Anterior cingulate cortex (tissue), 58 donors: ENCODE measurements at places on chromosomes 2 and 18.

- no peak for DNase-seq
Measured at GRCh38 chr2:239462671-239463506, 62.1 kb upstream of the HDAC4 start.

DNA sequence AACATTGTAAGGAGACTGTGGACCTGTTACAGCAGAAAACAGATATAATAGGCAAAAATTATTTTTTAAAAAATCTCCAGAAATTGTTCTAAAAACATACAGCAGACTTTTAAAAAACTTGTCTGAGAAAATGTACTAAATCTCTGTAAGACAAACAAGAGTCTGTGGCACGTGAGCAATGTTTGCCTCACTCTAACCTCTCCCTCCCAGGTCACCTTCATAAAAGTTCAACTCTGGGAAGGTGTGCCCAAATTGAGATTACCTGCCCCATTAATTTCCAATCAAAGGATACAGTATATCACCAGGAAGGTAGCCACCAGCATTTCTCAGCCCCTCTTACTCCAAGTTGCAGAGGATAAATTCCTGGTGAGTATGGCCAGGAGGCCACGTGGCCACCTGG, 992.7 kb downstream of the TMEM182 start:
- no peak for DNase-seq

DNA sequence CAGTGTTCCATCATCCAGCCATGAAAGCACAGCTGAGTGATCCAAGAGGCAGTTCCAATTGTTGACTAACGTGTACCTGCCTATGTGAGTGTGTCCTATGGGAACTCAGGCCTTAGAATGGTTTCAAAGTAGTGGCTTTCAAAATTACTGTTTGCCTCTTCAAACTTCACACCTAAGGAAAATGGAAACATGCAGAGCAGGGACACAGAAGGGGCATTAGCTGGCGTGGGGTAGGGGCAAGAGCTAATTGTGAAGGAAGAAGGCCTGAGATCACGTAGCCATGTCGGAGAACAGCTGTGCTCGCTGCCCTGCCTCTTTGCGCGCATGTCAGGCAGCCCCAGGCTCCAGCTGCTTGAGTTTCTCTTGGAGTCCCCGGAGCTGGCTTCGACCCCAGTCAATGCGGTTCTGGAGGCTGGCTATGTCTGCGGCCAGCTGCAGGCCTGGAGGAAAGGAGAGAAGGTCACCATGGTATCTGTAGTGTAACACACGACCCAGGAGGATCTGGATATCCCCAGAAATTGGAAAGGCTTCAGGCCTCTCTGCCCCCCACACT, 3.8 kb upstream of the IMP4 start:
- DNase-seq, result no peak

GRCh38 chr2:55165626-55166025, 66.5 kb downstream of the CLHC1 start:
- DNase-seq, result no peak

DNA sequence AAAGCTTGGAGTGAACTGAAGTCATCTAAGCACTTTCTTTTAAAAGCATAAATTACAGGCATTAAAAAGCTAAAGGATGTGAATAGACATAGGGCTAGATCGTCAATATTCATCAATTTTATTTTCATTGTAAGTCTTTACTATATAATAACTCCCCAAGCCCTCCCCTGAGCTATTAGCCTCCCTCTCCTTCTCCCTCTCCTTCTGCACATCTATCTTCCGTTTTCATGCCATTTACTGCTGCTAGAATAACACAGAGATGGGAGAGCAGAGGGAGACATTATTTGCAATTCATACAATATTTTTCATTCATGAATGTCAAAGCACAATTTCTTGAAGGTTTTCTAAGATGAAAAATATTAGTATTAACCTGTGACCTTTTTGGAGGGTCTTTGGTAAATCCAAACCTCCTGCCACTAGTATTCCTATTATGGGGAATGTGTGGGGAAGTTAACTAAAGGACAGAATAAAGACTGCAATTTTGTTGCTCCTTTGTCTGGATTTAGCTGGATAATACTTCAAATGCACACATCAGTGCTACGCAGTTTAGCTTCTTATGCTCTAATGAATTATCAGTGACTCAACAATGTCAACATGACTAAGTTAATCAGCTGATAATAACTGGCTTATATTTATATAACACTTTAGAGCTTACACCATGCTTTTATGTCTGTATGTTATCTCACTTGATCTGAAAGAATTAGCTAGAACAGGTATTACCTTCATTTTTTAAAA, 28.2 kb upstream of the MFF start:
- DNase-seq, result no peak

- DNase-seq, result no peak
Measured at GRCh38 chr2:32952761-32953476, 6.2 kb downstream of the LTBP1 start.

GRCh38 chr2:184041077-184041476, 557.3 kb upstream of the ZNF804A start:
- no peak for DNase-seq

DNA sequence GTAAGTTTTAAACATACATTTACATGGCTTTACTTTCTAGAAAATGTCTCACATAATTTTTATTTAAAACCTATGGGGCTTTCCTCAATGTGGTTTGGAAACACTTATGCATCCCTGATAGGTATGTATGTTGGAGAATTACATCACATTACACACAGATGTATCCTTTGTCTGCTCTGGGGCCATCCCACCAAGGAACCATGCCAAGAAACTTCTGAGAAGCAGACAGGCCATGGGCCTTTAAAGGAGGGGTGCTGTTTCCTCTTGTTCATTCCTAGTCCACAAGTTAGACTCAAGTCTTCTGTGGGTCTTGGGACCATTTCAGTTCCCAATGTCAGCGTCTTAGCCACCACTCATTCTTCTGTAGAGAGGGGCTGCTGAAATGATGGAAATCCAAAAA, 162.0 kb upstream of the SETBP1 start:
- no peak for DNase-seq

- DNase-seq, result no peak
Measured at GRCh38 chr18:38575023-38575422, 1009.4 kb upstream of the CELF4 start.

DNA sequence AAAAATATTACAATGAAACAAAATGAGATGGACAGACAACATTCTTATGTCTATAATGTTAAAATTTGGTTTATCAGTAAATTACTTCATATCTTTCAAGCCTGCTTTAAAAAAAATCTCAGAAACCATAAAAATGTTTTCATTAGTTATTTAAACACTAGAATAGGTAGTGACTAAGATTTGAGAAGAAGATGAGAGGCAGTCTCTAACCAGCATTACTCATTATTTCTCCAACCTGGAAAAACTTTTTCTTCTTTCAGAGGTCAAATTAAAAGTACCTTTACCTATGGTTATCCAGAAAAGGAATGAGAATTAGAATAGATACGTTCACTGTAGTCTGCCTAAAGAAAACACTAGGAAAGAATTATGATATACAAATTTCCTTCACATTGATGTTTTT, 50.3 kb downstream of the IKZF2 start:
- DNase-seq, result no peak

- no peak for DNase-seq
Measured at GRCh38 chr2:130728007-130728454, 839 bp upstream of the GPR148 start.

DNA sequence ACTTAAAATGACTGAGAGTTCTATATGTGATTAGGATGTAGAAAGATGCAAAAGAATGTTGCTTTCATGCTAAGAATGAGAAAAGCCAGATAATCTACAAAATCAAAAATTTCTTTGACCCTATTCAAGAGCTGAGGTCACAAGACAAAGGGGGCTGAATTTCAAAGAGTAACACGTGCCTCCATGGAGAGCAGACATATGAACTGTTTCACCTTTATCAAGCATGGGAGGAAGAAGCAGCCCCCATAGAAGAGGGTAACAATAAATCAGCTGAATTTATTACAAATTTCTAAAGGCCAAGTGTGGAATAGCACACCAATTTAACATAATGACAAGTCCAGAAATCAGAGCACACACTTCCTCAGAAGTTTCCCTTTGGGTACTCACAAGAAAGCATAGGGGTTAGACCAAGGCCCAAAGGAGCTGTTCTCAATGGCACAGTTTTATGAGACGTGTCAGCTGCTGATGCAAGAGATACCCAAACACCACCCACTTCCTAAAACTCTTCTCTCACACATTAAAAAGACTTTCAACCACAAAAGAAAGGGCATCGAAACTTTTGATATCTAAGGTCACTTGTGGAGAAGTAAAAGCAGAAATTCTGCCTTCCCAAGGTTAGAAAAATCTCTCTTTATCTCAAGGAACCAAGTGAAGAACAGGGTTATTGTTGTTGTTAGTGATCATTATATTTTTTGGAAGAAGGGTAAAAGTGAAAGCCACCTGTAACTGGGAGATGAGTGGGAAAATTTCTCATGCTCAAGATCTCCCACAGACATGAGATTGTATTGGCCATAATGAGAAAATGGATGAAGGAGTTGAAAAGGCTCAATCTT, 950.1 kb downstream of the TRIB2 start:
- no peak for DNase-seq

DNA sequence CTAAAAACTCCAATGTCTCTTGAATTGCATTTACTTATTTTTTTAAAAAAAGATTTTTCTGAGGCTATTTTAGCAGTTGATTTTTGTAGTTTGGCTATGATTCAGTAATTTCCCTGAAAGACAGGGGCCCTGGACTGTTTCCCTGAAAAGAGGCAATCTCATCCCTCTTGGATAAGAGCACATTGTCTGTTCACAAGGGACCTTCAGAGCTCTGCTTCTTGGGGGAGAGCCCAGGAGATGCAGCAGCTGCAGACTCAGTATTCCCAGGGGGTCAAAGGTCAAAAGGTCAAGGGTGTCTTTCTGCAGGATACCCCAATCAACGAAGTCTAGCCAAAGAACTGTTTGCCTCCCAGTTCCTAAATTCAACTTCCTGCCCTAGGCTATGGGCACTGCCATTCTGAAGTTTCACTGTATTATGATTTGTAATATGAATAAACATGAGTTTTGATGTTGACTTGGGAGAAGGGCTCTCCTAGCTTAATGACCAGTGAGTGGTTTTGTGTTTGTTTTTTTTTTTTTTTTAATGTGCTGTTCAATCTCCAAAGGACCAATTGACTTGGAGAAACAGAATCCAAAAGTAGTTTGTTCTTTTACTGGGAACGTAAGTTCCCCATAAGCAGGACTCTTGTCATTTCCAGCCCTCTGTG, 157.0 kb upstream of the SERPINE2 start:
- no peak for DNase-seq

GRCh38 chr2:16871411-16871810, 205.8 kb upstream of the CYRIA start:
- DNase-seq, result no peak

DNA sequence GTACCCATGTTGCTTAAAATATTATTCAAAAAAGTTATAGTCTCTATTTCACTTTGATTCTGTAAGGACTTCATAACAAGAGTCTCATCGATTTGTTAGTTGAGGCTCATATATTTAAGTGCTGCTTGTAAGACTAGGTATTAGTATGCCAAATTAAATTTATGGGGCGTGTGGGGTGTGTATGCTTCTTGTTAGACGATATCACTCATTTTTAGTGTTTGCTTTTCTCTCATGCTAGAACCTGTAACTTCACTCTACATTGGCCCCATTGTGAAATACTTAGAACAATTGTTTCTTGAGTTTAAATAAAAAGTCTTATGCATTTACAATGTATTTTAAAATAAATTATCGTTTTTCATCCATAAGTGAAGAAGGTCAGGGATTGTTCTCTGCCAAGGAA, 63.6 kb downstream of the CTNNA2 start:
- DNase-seq, result no peak

DNA sequence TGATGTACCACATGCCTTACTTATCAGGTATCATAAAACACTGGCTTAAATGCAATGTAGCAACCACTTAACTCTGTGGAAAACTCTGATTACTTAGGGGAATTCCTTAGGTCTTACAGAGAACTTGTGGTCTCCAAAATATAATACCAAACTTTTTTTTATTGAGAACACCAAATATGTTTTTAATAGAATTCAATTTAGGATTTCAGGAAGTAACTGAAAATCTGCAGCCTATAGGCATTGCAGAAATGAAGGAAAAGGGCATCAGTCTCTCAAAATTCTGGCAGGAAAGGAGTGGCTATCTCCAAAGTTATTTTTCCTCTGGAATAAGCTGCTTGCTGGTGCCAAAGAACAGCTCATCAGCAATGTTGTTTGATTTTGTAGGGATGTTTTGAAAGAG, 105.3 kb upstream of the UGP2 start:
- no peak for DNase-seq

DNA sequence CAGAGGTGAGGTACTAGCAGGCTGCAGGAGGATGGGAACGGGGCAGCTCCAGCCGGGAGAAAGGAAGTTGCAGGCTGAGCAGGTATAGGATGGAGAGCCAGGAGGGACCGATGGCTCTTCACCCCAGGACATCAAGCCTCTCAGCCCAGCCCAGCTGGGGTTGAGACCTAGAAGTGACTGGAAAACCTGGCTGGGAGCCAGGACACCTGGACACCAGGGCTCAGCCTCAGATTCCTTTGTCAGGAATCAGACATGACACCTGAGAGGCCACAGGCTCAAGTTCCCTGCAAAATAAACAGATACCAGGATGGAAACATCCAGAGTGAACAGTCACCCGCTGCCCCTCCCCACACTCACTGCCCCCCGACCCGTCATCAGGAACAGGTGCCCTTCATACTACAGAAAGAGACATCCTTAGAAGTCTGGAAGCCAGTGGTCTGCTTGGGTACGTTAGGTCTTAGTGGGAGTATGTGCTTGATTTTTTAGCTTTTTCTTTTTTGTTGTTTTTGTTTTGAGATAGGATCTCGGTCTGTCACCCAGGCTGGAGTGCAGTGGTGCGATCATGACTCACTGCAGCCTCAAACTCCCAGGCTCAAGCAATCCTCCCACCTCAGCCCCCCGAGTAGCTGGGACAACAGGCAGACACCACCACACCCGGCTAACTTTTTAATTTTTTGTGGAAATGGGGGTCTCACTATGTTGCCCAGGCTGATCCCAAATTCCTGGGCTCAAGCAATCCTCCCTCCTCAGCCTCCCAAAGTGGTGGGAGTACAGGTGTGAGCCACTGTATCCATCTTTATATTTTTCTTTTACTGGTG, 95.7 kb upstream of the STPG4 start:
- DNase-seq, result no peak

DNA sequence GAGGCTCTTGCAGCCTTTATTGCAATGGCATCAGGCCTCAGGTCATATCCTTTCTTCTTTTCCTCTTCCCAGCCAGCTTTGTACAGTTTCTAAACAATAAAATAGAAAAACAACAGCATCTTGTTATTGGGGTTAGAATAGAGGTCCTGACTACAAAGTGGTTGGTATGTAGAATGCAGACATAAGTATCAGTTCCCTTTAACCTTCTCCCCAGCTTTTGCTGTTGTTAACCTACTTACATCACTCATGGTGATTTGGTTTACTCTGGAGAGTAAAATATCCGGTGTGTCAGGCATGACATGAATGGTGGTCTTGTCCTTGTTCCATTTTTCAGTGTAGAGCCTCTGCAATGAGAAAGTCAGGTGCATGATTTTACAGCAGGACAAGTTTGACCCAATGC, 69.8 kb downstream of the NEB start:
- no peak for DNase-seq

- no peak for DNase-seq
Measured at GRCh38 chr2:103265521-103265920, 503.7 kb downstream of the TMEM182 start.
